ENCODE measurements at places on chromosomes 7 and 10. TPM values are rescaled to one million over a fixed set of nuclear protein-coding genes. Genes with fewer than 3 reads are reported as not detected.

The AKR1C4 gene
- not detected for total RNA-seq

The FAM241B gene
- total RNA-seq = 7.1 TPM

The FOXI2 gene
- total RNA-seq = not detected

The PON3 gene
- 50.9 TPM for total RNA-seq

The UPK3BL2 gene
- total RNA-seq = 9.3 TPM

The IDI2 gene
- not detected for total RNA-seq

The CC2D2B gene
- 2.1 TPM for total RNA-seq

The GJD4 gene
- total RNA-seq = not detected

- no peak for DNase-seq
Measured at GRCh38 chr7:33893377-33893776, 12.0 kb upstream of the BMPER start.

DNA sequence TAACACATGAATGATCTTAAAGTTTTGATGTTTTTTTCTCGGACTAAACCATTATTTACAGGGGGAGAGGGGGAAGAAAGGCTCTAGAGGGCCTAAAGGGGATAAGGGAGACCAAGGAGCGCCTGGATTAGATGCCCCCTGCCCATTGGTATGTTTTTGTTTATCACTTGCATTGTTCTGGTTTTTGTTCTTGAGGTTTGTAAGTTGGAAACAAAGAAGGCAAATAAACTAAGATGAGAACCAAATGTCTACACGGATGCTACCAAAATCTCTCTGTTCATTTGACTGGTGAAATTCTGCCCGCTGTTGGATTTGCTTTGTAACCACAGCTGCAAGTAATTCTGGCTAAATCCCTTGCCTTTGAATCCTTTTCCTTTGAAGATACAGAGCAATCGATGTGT lies 99.8 kb upstream of the MACROH2A2 start:
- DNase-seq = no peak

- DNase-seq = no peak
Measured at GRCh38 chr10:127372361-127372760, 176.0 kb upstream of the INSYN2A start.

DNA sequence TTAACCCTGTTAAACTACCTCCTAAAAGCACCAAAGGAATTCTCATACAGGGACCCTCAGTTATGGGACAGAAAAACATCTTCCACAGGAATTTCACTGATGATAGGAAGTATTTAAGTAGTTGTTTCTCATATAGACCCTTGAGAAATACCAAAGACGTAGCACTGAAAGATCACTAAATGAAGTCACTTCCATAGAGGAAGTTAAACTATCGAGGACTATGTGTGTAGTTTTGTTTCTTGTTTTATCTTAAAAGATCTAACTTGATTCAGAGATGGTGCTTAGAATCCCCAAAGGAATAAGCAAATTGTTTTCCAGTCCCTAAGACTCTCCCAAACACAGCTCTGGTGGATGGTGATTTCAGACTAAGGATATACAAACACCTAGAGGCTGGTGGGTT lies 94.8 kb upstream of the AFAP1L2 start:
- no peak for DNase-seq

DNA sequence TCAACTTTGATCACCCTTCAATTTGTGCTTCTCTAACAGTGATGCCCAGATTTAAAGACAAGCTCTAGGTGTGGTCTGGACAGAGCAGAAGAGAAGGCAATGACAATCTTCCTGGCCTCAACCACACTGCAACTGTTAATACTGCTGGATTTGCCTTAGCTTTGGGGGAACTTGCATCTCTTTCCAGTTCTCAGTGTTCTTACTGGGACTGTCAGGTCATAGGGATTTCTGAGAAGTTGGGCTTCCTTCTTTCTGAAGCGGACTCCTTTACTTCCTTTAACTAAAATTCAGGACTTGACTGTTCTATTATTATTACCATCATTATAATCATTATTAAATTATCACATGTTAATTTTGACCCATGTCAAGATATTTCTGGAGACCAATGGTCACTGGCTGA lies 80.8 kb downstream of the OSBPL3 start:
- DNase-seq = no peak

GRCh38 chr10:69344591-69345252 lies 66.4 kb downstream of the HK1 start:
- no peak for DNase-seq

DNA sequence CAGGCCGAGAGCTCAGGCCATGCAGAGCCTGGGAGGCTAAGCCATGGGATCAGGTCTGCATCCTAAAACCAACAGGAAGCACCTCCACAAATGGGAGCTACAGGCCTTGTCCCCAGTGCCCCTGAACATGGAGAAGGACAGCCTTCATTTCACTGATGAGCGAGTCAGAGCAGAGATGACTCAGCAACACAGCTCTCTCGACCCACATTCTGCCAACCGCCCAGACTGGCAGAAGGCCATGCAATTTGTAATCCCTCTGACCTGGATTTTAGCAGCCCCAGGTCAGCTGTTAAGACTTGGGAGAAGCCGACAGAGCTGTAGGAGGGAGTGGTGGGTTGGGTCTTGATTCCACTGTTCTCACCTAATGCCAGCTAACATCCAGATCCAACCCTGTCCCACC lies 25.5 kb downstream of the VOPP1 start:
- DNase-seq = no peak

DNA sequence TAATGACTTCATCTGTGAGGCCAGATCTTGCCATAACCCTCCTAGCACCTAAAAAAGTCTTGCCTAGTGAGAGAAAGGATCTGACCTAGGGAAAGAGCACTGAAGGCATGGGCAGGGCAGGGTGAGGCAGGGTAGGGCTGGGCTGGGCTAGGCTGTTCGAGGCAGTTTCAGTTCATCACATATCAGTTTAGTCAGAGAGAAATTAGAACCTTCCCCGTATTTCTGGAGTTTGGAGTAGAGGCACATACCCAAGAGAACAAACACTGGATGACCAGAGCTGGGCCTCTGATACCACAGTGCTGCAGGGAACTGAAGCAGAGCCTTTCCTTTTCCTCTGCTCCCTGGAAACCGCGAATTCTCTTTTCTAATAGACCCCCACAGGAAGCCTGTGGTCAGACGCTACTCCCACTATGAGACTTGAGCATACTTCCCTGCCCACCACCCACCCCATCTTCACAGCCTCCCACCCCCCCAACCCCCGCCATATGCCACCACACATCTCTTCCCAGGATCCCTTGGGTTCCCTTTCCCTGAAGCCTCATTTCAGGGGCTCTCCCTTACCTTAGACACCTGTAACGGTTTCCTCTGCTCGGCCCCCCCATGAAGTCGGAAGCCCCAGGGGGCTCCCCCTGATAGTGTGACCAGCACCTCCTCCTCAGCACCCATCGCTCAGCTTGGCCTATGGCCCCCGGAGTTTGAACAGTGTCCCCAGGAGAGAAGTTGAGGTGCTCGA lies 406 bp downstream of the SYNPO2L start:
- no peak for DNase-seq
